CD8-positive, alpha-beta T cell (primary cell): ENCODE measurements at places on chromosomes 5 and 9.

- DNase-seq = no peak
These were observed 81.8 kb upstream of the RASA1 start for GRCh38 chr5:87185838-87186237.

DNA sequence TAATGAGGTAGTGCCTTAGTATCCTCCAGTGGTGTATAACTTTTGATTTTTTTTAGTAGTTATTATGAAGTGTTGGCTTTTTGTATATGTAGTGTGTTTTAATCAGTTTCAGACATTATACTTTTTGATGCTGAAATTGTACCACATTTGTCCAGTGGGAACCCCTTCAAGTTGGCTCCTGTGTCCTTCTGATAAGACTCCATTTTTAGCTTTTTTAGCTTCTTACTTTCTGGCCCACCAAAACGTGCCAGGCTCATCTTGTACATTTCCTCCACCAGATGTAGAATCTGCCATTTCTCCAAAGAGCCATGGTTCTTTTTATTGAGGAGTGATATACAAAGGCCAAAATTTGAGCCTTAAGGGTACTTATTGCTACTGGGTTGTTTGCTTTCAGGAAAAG lies 84.4 kb downstream of the PBX3 start:
- DNase-seq = no peak

DNA sequence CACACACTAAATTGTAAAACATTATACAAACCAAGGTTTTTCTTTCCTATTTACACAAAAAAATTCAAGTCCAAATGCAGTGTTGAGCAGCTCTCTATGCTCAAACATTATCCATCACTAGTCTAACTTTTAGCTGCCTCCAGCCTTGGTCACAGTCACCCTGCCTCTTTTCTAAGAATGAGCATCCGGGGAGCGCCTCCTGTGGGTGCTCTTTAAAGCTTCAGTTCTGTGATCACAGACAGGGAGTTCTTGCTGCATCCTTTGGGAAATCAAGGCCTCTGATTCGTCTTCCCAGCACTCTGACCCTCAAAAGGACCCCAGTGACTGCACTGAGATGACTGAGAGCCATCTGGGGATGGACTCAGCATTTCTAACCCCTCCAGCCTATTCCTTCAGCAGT lies 289.6 kb downstream of the SEC61B start:
- no peak for DNase-seq

- DNase-seq = peak; percentile 2
These were observed 1.8 kb downstream of the PDLIM4 start for GRCh38 chr5:132259069-132259851.

DNA sequence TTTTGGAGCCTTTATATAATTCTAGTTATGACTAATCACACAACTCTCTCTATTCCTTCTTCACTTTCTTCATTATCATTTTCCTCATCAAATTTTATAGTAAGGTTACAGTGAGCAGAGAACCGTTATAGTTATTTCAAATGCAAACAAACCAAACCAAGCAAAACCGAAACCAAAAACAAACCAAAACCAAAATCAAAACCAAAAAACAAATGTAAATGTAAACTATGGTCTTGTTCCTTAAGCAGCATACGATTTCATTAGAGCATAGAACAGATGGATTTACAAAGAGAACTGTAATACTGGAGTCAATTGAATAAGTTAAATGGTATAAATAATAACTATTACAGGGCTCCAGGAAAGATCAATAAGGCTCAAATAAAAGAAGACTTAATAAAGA lies 447.1 kb downstream of the LRRC70 start:
- no peak for DNase-seq

GRCh38 chr9:101026824-101027223 lies 1.7 kb upstream of the PLPPR1 start:
- no peak for DNase-seq

DNA sequence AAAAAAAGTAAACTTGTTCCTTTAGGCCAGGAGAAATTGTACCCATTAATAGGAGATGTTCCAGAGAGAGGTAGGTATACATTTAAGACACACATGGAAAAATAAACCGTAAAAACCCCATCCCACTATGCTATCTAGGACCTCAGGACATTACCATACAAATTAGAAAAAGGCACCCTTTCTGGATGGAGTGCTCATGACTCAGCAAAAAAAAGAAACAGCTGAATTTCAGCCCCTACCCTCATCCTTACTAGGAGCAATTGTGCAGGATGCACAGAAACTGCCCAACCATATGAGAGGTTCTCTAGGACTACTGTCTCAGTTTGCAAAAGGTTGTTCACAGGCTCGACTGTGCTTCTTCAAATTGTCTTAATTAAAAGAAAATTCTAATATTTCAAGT lies 368.2 kb downstream of the HINT1 start:
- no peak for DNase-seq
